ENCODE measurements at places on chromosomes 1 and 21.

DNA sequence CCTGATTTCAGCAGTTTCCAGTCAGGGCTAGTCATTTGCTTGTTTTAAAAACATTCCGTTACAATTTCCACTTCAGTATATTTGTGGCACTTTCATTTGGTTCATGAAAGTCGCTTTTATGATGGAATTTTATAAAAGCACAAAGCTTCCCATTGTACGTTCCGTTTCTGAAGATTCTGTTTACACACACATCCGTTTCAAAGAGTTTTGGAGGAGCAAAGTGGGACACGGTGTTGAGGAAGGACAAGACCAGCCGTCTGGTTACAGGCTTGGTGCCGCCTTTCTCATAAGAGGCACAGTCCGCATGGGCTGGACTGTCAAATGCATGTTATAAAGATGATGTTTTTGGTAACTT is 60.3 kb downstream of the FAAP20 start:
- no peak for DNase-seq

- no peak for DNase-seq
Observed at GRCh38 chr1:71510725-71511124, 429.9 kb upstream of the ZRANB2 start.

GRCh38 chr21:37257511-37257966 is 9.6 kb downstream of the VPS26C start:
- DNase-seq, result no peak

DNA sequence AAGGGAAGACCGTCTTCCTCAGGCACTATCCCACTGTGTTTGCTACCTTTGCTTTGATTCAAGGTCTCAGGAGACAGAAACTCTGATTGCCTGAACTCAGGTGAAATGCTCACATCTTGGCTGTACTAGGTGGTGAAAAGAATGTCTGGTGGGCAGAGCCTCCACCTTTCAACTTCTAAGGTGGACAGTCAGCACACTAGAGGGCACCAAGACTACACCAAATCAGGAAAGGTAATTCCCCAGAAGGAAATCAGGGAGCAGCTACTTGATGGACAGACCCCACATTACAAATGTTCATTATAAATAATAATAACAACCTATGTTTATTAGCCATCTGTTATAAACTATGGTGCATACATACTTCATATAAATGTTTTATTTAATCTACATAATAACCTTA is 220.9 kb downstream of the ATG4C start:
- no peak for DNase-seq

GRCh38 chr1:221751226-221751887 is 9.5 kb upstream of the DUSP10 start:
- no peak for DNase-seq

DNA sequence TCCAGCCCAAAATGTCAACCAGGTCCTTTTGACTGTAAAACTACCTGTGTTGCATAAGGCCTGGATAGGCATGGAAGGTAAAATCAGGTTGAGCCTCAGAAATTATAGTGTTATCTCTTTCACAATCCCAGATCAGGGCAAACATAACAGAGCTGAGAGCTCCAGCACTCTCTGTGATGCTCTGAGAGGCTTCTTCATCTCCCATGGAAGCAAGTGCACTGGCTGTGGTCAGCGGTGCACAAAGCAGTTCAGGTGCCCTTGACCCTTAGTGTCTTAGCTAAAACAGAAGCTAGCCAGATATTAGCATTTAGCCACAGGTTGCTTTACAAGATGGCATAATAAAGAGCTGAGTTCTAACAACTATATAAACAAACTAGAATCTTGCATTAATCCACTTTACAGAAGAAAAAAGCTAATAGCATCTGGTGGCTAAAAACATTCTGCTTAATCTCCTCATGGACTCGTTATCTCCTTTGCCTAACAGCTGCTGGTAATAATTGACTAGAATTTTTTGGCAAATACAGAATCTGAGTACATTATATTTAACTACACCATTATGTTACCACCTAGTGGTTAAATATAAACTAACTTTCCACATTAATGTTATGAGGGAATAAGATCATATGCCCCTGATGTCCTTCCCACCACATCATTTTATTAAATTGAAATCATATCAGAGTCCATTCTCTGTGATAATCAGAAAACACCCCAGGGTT is 25.6 kb upstream of the POGK start:
- DNase-seq, result no peak

GRCh38 chr1:154756793-154757548 is 113.1 kb downstream of the KCNN3 start:
- DNase-seq, result no peak

DNA sequence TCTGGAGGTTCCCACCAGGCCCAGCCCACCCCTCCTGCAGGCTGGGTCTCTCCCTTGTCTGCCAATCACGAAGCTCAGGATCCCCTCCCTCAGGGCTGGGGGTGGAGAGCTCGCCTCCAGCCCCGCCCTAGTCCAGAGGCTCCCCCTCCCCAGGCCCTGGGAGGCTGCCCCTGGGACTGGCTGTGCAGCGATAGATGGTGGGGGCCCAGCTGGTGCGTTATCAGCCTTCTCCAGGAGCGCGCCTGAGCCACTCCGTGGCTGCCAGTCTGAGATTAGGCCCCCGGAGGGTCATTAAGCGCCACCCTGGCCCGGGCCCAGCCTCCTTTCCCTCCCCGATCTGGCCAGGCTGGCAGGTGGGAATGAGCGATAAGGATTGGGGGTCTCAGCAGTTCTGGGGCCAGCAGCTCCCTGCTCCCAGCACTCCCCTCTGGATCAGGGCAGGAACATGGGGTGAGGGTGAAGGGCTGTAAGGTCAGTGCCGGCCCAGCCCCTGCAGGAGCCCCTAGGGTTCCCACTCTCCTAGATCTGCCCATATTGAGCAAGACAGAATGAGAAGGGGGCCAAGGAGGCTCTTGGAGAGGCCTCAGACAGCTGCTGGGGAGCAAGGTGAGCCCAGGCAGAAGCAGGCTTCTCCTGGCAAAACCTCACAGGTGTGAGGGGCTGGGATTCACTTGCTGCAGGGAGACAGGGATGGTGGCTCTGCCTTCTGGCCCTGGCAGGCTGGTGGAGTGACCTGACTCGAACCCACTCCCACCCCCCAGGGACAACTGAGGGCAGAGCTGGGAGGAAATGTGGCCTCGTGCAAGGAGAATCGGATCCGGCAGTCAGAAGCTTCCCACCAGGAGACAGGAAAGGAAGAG is 8.5 kb downstream of the PDZK1IP1 start:
- no peak for DNase-seq

GRCh38 chr1:212557739-212558692 is 50.5 kb upstream of the ATF3 start:
- DNase-seq, result peak; percentile 9

DNA sequence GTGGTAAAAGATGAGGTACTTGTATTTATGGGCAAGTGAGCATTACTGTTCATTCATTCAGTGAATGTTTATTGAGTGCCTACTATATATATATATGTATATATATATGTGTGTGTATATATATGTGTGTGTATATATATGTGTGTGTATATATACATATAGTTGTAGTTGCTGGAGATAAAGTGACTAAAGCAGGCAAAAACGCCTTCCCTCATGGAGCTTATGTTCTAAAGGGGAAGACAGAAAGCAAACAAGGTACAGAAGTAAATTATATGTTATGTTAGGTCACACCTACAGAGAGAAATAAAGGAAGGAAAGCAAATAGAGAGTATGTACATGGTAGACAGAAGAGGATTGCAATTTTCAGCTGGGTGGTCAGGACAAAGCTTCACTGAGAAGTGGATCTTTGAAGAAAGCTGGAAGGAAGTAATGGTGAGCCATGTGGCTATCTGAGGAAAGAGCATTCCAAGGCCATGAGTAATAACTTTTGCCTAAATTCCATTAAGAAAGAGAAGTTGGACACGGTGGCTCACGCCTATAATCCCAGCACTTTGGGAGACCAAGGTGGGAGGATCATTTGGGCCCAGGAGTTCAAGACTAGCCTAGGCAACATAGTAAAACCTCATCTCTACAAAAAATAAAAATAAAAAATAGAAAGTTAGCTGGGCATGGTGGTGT is 33.5 kb upstream of the KLF17 start:
- no peak for DNase-seq

- DNase-seq, result no peak
Observed at GRCh38 chr21:27740084-27740483, 773.2 kb upstream of the ADAMTS5 start.

- peak; percentile 60 for DNase-seq
Observed at GRCh38 chr1:45299981-45300668, 26.6 kb upstream of the HPDL start.

DNA sequence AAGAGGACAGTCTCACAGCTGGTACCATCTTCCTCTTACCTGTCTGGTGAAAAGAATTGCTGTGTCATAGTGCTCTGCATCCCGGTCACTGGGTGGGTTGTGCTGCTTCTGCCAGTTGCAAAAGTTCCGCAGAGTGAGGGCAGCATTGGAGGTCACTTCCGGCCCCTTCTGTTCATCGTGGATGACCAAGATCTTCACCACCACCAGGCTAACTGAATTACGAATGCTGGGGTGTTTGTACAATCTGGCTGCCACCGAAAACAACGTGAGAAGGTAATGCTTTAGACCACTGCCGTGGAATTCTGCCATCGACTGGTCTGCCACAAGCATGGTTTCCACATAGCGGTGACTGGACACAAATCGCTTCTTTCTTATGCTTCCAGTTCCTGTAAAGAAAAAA is 2.9 kb downstream of the ADAMTS1 start:
- DNase-seq, result no peak

DNA sequence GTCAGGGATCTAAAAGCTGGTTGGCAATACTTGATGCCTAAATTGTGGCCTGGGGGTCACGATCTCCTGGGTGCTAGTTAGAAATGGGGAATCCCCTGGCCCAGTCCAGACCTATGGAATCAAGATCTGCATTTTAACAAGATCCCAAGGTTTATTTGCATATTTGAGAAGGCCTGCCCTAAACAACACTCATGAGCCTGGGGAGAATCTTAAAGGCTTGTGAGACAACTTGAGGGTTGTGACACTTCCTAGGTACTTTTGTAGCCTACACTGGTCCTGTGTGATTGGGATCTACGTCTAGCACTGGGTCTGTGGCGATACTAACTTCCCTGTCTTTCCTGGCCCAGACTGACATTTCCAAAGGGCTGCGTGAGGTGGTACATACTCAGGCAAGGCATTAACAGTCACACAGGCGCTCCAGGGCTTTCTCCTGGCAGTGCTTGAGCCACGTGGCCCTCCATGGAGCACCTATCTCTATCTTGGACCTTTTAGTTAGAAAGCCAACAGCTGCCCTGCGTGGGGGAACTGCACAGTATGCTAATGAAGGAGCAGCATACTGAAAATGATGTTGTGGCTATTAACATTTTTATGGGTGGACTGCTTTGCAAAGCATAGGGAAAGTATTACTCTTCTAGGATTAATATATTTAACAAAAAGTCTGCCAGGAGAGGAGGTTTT is 263.1 kb downstream of the ST6GALNAC3 start:
- DNase-seq, result no peak

DNA sequence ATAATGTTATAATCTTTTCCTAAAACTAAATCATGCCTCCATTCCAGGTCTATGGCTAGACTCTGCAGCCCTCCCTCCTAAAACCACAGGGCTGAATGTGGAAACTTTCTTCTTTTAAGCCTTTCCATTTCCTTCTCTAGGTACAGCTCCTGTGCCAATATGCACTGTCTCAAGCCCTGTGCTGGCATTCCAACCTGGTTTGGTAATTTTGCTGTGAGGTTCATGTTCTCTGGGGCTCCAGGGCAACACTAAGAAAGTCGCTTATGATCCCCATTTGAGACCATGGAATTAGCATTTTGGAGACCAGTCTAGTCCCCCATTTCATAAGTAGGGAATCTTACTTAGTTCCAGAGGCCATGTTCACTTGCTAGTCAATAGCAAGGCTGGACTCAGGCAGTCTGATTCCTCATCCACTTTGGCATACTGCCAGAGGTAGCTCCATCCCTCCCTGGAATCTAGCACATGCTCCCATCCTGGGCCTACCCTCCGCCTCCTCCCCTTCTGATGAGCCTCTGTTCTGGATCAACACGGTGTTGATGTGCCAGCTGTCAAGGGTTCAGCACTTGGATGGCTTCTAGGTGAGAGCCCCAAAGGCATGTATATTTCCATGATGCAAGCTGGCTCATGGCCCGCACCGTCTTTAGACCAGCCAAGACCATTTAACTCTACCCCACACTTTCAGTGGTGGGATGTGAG is 36.5 kb downstream of the ZMYND12 start:
- no peak for DNase-seq

DNA sequence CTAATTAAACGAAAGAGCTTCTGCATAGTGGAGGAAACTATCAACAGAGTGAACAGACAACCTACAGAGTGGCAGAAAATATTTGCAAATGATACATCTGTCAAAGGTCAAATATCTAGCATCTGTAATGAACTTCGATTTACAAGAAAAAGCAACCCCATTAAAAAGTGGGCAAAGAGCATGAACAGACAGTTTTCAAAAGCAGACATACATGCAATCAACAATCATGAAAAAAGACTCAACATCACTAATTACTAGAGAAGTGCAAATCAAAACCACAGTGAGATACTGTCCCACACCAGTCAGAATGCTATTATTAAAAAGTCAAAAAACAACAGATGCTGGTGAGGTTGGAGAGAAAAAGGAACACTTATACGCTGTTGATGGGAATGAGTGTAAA is 103.2 kb downstream of the MAGI3 start:
- no peak for DNase-seq

DNA sequence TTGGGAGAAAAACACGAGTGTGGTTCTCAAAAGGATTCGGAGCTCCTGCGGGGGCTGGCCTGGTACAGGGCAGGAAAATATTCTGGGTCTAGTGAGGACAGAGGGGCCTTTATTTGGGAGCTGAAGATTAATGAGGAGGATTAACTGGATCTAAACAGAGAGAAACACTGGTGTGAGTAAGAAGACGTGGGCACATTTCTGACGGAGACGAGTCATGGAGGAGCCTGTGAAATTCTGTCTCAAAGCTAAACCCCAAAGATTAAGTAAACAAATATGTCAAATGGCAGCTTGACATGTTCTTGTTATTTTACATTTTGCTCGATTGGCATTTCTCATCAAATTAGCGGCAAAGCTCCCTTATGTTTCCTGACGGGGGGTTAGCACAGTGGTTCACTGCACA is 12.8 kb downstream of the PROK1 start:
- DNase-seq, result no peak

GRCh38 chr1:153429266-153430165 is 13.2 kb downstream of the S100A7A start:
- no peak for DNase-seq

- DNase-seq, result no peak
Observed at GRCh38 chr1:37186246-37186756, 152.0 kb upstream of the GRIK3 start.

- no peak for DNase-seq
Observed at GRCh38 chr1:61979729-61980128, 214.9 kb upstream of the L1TD1 start.
